ENCODE measurements at places on chromosomes 16 and 17.
A peak's percentile ranks its signal among the peaks of the same experiment; 100 is the strongest.

GRCh38 chr17:61161615-61162134 lies 238.0 kb upstream of the TBX2 start:
- no peak for DNase-seq

GRCh38 chr17:19796457-19796856 lies 48.4 kb upstream of the ALDH3A1 start:
- no peak for DNase-seq

GRCh38 chr17:36856222-36856621 lies 81.1 kb upstream of the LHX1 start:
- DNase-seq = no peak

- DNase-seq = no peak
Measured at GRCh38 chr17:12599186-12599920, 66.3 kb upstream of the MYOCD start.

- no peak for DNase-seq
Measured at GRCh38 chr16:13766334-13766733, 153.6 kb upstream of the ERCC4 start.

GRCh38 chr16:5025171-5025632 lies 8.5 kb downstream of the NAGPA start:
- no peak for DNase-seq

- DNase-seq = no peak
Measured at GRCh38 chr16:47013910-47014309, 40.4 kb upstream of the DNAJA2 start.

GRCh38 chr17:3828151-3828851 lies 17.7 kb downstream of the NCBP3 start:
- no peak for DNase-seq

DNA sequence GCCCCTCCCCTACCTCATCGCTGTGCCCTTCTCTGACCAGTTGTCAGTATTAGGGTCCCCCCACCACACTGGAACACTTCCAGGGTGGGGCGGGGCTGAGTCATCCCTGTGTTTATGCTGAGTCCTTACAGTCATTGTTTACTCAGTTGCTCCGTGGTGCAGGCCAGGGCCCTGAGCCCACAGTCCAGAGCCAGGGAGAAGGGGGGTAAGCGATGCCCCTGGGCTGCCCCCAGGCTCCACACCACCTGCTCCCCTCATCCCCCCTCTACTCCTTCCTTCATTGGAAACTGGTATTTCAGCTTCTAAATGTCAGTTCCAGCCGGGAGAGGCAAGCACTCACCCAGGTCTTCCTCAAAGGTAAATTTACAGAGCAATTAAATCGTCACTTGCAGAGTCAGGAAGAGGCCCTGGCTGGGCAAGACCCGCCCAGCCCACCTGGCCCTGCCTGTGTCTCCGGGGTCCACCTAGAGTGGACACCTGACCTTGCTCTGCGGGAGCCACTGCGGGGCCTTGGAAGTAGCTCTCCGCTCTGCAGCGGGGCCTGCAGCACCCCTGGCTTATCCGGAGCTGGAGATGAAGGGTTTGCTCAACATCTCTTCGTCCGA lies 4.8 kb downstream of the ATP2A3 start:
- DNase-seq = no peak

GRCh38 chr16:72590151-72590937 lies 418.4 kb upstream of the PMFBP1 start:
- no peak for DNase-seq

- no peak for DNase-seq
Measured at GRCh38 chr16:58012481-58012880, 11.3 kb downstream of the USB1 start.

DNA sequence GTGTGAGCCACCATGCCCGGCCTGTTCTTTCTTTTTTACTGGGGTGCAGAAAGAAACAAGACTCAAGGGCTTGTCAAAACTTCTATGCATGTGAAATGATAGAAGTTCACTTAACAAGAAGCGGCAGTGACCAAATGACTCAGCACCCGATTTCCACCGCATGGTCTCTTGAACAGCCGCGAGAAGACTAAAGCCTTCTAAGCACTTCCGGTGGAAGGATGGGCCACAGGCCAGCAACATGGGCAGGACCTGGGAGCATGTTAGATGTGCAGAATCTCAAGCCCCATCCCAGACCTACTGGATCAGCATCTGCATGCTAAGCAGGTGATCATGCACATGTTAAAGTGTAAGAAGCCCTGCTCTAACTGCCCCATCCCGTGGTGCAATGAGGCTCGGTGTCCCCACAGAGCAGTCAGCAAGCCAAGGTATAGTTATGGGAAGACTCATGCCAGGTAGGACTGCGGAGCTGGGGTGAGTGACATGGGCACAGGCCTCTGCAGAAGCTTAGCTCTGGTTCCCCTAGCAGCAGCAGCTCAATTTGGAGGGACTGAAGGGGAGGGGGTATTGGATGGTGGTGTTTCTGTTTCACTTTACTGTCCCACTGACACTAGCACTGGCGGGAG lies 88.5 kb upstream of the HNF1B start:
- no peak for DNase-seq

DNA sequence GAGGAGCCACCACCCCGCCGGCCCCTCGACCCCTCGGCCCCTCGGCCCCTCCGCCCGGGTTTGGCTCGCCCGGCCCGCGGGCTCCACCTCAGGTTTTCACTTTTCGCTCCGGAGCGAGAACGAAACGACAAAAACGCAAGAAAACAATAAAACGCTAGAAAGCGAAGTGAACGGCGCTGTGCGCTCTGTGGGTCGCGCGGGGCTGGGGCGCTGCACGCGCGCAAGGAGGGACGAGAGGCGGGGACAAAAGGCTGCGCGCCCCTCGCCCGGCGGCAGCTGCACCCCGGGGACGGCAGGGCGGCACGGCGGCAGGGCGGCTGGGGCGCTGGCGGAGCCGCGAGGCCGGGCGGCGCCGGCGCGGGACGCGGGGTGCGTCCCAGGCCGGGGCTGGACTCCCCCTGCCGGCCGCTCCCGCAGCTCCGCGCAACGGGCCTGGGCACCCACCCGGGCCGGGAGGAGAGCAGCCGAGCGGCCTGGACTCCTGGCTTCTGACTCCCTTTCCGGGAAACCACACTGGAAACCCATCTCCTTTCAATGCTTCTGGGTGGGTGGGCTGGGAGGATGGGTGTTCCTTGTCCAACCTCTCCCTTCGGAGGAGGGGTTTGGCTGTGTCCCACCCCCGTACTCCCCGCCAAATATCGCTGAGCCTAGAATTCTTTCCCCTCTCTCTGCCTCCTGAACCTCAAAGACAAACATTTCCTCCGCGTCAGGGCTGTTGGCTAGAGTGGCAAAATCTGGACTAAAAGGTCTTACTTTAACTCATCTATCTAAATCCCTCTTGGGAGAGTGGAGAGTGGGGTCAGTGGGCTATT lies 9.9 kb downstream of the TBX2 start:
- no peak for DNase-seq

DNA sequence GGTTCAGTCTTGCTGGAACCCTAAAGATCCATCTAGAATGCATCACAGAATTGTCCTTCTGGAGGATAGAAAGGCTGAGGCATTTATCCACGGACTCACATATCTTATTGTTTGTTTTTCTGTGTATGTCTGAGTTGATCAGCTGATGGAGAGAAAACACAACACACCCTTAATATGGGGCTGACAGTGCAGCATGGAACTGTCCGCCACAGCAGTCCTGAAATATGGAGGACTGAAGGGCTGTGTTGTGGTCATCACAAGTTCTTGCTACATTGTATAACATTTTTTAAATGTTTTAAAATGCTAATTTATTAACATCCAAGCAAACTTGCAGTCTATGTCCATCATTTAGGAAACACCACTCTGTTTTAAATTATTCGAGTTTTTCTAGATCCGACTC lies 448.9 kb upstream of the ERCC4 start:
- DNase-seq = no peak

- DNase-seq = no peak
Measured at GRCh38 chr17:2595716-2596115, 2.3 kb downstream of the PAFAH1B1 start.

DNA sequence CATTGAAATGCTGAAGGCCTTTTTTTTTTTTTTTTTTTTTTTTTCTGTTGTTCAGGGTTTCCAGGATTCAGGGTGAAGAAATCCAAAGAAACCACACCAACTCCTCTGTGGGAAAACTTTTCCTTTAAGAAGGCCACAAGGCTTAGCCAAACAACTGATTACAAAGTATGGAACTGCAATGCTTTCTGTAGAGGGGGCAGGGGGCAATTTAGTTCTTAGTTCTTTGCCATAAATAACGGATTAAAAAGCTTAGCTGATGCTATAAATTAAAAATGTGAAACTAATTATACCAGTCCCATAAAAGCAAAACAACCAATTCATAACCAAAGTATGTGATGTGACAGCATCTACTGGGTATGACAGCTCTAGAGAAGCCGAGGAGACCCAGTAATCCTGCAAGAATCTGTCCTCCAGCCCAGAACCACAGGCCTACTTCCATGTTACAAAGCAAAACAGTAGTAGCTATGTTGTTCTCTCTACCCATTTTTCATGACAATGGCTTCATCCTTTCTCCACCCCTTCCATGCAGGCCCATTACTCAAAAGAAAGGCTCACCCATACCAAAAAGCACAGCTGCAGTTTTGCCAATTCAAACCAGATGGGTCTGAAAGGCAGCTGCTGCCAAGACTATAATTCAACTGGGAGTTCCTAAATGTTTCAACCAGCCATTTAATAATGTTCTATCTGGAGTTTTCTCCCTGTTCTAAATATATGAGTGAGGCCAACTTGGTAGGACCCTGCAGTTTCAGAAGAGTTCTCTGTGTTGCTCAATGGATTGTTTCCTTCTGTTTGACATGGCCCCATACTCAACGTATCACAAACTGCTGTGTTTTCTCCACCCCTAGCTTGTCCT lies 167.1 kb upstream of the ZFHX3 start:
- no peak for DNase-seq

- no peak for DNase-seq
Measured at GRCh38 chr16:7571366-7571765, 238.7 kb downstream of the RBFOX1 start.

DNA sequence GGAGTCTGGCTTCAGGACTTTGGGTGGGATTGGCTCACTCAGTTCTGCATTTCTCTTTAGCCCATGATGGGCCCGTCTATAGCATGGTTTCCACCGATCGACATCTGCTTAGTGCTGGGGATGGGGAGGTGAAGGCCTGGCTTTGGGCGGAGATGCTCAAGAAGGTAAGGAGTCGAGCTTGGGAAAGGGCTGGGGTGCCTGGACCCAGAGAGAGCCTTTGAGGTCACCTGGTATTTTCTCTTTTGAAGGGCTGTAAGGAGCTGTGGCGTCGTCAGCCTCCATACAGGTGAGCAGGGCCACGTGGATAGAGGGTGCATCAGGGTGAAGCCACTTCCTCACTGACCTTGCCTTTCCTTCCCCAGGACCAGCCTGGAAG lies 2.2 kb downstream of the THOC6 start:
- no peak for DNase-seq

DNA sequence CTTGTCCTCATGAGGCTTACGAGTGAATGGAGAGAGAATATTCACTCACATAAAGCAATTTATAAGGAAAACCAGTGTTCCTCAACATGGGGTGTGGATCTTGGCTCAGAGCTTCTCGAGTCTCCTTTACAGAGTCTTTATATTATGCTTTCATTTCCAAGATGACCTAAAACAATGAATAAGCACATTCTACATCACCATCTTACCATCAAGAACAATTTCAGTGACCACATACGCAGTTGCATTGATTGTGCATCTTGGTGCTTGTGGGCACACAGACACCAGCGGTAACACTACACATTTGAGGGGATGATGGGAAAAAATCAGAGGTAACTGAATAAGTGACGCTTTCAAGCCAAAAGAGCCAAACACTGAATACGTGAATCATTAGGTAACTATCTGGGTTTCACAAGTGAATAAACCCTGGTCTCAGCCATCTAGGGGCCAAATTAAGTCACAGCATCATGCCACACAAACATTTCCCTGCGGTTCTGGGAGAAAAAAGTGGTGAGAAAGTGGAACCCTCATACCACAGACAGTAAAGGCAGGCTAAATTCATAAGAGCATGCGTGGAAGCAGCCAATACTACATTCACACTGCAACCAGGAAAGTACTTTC lies 9.4 kb downstream of the CWC25 start:
- peak; percentile 46 for DNase-seq

- no peak for DNase-seq
Measured at GRCh38 chr17:76437467-76438402, 15.2 kb downstream of the UBE2O start.

GRCh38 chr16:67461600-67462278 lies 19.2 kb downstream of the ATP6V0D1 start:
- DNase-seq = no peak

DNA sequence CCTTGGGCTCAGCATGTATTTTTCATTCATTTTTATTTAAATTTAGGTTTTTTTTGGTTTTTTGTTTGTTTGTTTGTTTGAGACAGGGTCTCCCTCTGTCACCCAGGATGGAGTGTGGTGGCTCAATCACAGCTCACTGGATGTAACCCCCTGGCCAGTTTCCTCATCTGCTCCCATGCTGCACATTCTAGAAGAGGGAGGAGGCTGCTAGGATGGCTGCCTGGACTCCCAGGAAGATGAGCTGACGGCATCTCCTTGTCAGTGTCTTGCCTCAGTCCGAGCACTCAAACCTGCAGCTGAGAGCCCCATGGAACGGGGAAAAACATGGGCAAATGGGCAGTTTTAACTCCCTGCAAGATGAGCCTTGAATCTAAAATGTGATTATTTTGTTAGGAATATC lies 7.5 kb downstream of the MEAK7 start:
- no peak for DNase-seq

- DNase-seq = no peak
Measured at GRCh38 chr17:6661464-6661848, 9.9 kb downstream of the C17orf100 start.

DNA sequence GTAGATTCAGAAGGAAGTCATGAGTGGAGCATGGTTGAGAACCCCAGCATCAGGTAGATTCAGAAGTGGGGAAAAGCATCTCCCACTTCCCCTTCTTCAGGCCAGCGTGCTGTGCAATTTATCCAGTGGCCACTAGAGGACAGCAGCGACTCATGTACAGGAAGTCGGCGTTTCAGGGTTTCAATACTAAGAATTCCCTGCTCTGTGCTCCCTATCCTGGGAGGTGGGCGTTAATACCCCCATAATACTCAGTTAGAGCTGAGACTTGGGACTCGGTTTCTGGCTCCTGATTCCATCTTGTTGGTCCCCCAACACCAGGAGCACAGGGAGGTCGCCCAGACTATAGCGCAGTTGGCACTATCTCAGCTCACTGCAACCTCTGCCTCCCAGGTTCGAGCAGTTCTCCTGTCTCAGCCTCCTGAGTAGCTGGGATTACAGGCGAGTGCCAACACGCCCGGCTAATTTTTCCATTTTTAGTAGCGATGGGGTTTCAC lies 75.3 kb upstream of the AMZ2 start:
- peak; percentile 67 for DNase-seq

DNA sequence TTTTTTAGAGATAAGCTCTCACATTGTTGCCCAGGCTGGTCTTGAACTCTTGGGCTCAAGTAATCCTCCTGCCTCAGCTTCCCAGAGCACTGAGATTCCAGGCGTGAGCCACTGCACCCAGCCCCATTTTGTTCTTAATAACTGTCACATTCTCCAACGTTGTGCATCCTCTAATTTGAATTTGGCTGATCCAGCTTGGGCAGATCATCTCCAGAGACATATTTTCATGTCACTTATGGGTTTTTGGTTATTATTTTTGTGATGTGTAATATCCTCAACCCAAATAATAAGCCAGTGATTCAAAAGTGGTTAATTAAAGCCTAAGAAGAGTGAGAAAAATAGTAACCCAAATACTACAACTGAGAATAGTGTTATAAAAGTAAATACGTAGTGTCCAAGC lies 16.2 kb upstream of the COL1A1 start:
- DNase-seq = no peak
